ENCODE measurements at places on chromosomes 6 and 20.
A peak's percentile ranks its signal among the peaks of the same experiment; 100 is the strongest.

DNA sequence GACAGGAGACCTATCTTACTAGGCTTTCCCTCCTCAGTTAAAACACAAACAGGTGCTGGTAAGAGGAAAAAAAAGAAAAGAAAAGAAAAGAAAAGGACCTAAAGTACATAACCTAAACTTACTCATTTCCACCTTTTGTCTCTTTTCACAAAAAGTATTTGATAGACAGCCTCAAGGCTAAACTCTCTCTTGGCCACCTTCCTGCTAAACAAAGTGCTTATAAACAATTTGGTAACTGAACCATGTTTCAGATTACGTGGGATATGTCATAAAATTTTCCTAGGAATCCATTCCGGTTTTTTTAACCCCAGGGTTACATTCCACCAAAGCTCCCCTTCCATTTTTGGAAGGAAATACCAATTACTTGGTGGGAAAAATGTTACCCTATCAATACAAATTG is 109.0 kb downstream of the PRND start:
- no peaks in the 10 kb centered on the region for H3K27me3 ChIP-seq
- no peak overlapping the region for H3K4me3 ChIP-seq
- H3K27ac ChIP-seq: no peak overlapping the region

DNA sequence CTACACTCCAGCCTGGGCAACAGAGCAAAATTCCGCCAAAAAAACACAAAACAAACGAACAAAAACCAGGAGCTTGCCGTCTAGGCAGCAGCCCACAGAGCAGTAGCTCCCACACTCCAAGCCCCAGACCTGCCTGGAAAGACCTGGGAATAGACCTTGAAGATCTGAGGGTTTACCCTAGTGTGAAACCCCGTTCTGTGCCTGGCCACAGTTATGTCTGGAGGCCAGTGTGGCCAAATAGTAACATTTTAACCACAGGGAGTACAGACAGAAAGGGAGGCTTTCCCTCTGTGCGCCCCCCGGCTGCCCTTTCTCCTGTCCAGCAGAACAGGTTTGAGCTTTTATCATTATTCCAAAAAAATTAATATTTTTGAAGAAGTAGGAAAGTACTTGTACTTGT is 172.4 kb downstream of the QKI start:
- no peak overlapping the region for H3K4me3 ChIP-seq
- H3K27me3 ChIP-seq: no peaks in the 10 kb centered on the region
- H3K4me1 ChIP-seq: no peaks in the 10 kb centered on the region
- no peaks in the 10 kb centered on the region for H3K36me3 ChIP-seq
- H3K27ac ChIP-seq: no peak overlapping the region

- H3K36me3 ChIP-seq: no peaks in the 10 kb centered on the region
- H3K27me3 ChIP-seq: no peaks in the 10 kb centered on the region
- H3K4me3 ChIP-seq: no peak overlapping the region
Measured at GRCh38 chr6:36692861-36693702, 4.5 kb upstream of the RAB44 start.

DNA sequence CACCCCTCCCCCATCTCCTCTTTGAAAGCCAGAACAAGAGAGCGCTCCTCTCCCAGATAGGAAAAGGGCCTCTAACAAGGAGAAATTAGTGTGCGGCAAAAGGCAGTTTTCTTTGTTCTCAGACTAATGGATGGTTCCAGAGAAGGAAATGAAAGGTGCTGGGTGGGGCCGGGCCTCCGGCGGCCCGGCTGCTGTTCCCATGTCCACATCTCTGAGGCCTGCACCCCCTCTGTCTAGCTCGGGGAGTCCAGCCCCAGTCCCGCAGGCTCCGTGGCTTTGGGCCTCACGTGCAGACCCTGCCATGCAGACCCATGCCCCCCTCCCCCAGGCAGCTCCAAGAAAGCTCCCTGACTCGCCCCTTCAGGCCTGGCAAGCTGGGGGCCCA is 35.8 kb upstream of the MRGBP start:
- no peaks in the 10 kb centered on the region for H3K27me3 ChIP-seq
- no peaks in the 10 kb centered on the region for H3K4me1 ChIP-seq
- no peaks in the 10 kb centered on the region for H3K36me3 ChIP-seq
- no peak overlapping the region for H3K4me3 ChIP-seq
- no peak for DNase-seq

DNA sequence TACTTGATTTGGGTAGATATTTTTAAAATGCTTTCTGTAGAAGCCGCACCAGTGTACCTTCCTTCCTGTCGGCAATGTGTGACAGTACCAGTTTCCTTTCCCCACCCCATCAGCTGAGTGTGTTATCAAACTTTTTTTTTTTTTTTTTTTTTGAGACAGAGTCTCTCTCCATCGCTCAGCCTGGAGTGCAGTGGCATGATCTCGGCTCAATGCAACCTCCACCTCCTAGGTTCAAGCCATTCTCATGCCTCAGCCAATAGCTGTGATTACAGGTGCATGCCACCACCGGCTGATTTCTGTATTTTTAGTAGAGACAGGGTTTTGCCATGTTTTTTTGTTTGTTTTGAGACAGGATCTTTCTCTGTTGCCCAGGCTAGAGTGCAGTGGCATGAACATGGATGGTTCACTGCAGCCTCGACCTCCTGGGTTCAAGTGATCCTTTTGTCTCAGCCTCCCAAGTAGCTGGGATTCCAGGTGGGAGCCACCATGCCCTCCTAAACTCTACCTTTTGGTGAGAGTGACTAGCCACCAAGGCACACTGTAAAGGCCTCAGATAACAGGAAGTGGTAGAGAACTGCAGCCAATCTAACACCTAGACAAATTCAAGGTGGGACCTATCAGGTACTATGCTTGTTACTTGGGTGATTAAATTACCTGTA is 26.5 kb upstream of the ZBTB22 start:
- peak overlapping the region; percentile 77 for H3K27ac ChIP-seq
- H3K4me3 ChIP-seq: peak overlapping the region; percentile 65
- peaks cover 35% of the 10 kb centered on the region for H3K4me1 ChIP-seq
- H3K36me3 ChIP-seq: no peaks in the 10 kb centered on the region
- DNase-seq: peak; percentile 52

DNA sequence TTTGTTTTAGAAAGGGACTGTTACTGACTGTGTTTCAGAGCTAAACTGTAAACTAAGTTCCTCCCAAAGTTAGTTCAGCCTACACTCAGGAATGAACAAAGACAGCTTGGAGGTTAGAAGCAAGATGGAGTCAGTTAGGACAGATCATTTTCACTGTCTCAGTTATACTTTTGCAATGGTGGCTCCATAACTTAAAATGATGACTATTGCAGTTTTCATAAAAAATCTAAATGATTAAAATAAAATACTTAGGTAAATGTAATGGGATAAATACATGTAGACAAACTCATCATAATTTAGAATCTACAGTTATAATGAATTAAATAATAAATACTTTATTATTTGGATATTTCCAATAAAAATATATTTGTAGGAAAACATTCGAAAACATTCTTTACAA is 590.6 kb downstream of the EPHA7 start:
- no peak overlapping the region for H3K4me3 ChIP-seq
- no peak overlapping the region for H3K27ac ChIP-seq
- H3K36me3 ChIP-seq: no peaks in the 10 kb centered on the region
- no peaks in the 10 kb centered on the region for H3K27me3 ChIP-seq

- no peaks in the 10 kb centered on the region for H3K36me3 ChIP-seq
- H3K27ac ChIP-seq: no peak overlapping the region
- no peak for DNase-seq
Measured at GRCh38 chr6:108667993-108668392, 107.3 kb downstream of the FOXO3 start.

GRCh38 chr20:38790200-38791053 is 15.1 kb upstream of the PPP1R16B start:
- DNase-seq: peak; percentile 37
- no peaks in the 10 kb centered on the region for H3K27me3 ChIP-seq
- no peaks in the 10 kb centered on the region for H3K36me3 ChIP-seq
- H3K4me1 ChIP-seq: peaks cover 5% of the 10 kb centered on the region

DNA sequence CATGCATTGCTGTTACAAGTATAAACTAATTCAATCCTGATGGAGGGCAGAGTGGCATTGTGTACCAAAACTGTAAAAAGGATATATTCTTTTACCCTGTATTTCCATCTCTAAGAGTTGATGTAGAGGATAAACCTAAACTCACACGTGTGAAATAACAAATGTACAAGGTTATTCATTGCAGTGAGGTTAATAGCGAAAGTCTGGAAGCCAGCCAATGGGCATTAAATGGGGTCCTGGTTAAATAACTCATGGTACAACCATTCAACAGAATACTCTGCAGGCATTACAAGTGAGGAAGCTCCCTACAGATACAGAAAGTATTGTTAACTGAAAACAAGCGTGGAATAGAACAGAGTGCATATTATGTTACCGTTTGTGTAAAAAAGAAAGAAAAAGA is 56.9 kb downstream of the BCAS1 start:
- H3K4me3 ChIP-seq: no peak overlapping the region
- no peaks in the 10 kb centered on the region for H3K27me3 ChIP-seq
- DNase-seq: no peak
- no peak overlapping the region for H3K27ac ChIP-seq

GRCh38 chr6:108902382-108902792 is 54.2 kb downstream of the ARMC2 start:
- H3K36me3 ChIP-seq: no peaks in the 10 kb centered on the region
- DNase-seq: no peak
- H3K27me3 ChIP-seq: no peaks in the 10 kb centered on the region
- H3K27ac ChIP-seq: no peak overlapping the region
- no peak overlapping the region for H3K4me3 ChIP-seq
- H3K4me1 ChIP-seq: peaks cover 37% of the 10 kb centered on the region

DNA sequence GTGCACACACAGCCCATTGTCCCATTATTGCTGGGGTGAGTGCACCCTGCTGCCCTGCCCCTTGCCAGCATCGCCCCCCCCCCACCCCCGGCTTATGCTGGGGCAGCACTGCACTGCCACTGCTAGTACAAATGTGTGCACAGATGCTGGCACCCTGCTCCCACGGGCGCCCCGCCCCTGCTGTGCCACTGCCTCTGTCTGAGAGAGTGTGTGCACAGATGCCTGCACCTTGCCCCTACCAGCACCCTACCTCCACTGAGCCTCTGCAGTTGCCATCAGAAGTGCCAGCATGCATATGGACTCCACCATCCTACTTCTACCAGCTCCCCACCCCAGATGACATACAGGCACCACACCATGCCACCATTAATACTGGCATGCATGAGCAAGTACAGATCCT is 454.6 kb upstream of the KHDRBS2 start:
- no peak overlapping the region for H3K27ac ChIP-seq
- H3K4me3 ChIP-seq: no peak overlapping the region
- H3K36me3 ChIP-seq: no peaks in the 10 kb centered on the region
- no peak for DNase-seq

- H3K27ac ChIP-seq: no peak overlapping the region
- no peak overlapping the region for H3K4me3 ChIP-seq
- no peaks in the 10 kb centered on the region for H3K36me3 ChIP-seq
- no peak for DNase-seq
- H3K27me3 ChIP-seq: no peaks in the 10 kb centered on the region
Measured at GRCh38 chr20:10381477-10381876, 52.5 kb downstream of the MKKS start.

GRCh38 chr20:38941726-38942389 is 15.6 kb downstream of the FAM83D start:
- H3K36me3 ChIP-seq: no peaks in the 10 kb centered on the region
- DNase-seq: no peak
- H3K4me1 ChIP-seq: no peaks in the 10 kb centered on the region
- H3K27ac ChIP-seq: no peak overlapping the region
- H3K4me3 ChIP-seq: no peak overlapping the region

GRCh38 chr6:88477413-88477812 is 311.3 kb upstream of the CNR1 start:
- no peaks in the 10 kb centered on the region for H3K4me1 ChIP-seq
- H3K4me3 ChIP-seq: no peak overlapping the region
- no peak for DNase-seq
- H3K27ac ChIP-seq: no peak overlapping the region
- H3K27me3 ChIP-seq: no peaks in the 10 kb centered on the region
- no peaks in the 10 kb centered on the region for H3K36me3 ChIP-seq

DNA sequence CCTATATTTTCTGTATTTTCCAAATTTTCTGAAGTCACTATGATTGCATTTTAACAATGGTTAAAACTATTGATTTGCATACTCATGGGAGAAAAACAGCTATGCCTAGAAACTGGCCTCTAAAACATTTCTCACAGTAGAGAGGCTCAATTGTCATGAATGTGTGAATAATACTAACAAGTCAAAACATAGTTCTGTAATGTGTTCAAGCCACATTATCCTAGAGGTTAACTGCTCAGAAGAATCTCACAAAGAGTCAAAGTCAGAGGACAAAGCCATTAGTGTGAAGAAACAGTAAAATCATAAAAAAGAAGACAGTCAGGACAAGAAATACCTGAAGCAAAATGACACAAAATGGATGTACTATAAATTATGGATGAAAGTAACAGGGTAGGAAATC is 12.5 kb upstream of the ALDH8A1 start:
- H3K4me3 ChIP-seq: no peak overlapping the region
- H3K4me1 ChIP-seq: no peaks in the 10 kb centered on the region
- H3K27me3 ChIP-seq: no peaks in the 10 kb centered on the region
- H3K27ac ChIP-seq: no peak overlapping the region
- H3K36me3 ChIP-seq: peaks cover 23% of the 10 kb centered on the region

GRCh38 chr6:21522143-21522747 is 71.3 kb upstream of the SOX4 start:
- DNase-seq: no peak
- H3K27me3 ChIP-seq: no peaks in the 10 kb centered on the region
- no peak overlapping the region for H3K27ac ChIP-seq
- no peaks in the 10 kb centered on the region for H3K4me1 ChIP-seq
- H3K4me3 ChIP-seq: no peak overlapping the region

DNA sequence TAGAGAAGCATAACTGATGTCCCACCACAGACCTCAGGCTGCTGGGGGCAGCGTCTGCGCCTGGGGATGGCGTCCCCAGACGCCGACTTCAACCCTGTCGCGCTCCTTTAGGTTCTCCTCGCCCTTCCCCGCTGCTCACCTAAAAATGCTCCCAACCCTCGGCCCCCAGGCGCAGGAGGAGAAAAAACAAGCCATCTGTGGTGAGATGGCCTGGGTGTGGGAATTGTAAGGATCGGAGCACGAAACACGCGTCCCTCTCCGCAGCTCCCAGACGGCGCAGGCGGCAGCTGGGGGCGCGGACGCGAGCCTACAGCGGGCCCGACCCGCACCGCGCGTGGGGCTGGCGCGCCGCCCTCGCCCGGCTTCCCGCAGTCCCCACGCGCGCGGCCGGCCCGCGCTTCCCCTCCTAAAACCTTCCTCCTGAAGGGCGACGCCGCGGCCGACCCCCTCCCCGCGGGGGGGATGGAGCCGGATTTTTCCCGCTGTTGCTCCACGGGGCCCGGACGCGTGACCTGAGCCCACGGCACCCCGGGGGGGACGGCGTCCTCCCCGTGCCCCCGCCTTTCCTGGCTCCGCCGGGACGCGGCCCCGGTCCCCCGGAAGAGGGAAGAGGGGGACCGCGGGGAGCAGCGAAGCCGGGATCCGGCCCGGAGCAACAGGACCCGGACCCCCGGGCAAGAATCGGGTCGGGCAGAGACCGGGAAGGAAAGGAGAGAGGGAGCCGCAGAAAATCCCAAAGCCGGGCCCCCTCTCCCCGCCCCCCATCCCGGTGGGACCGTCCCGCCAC is 611 bp downstream of the EPB41L2 start:
- no peak for DNase-seq
- no peaks in the 10 kb centered on the region for H3K36me3 ChIP-seq
- H3K4me1 ChIP-seq: peaks cover 14% of the 10 kb centered on the region
- no peaks in the 10 kb centered on the region for H3K27me3 ChIP-seq

- H3K36me3 ChIP-seq: no peaks in the 10 kb centered on the region
- no peak overlapping the region for H3K4me3 ChIP-seq
- no peaks in the 10 kb centered on the region for H3K27me3 ChIP-seq
- no peaks in the 10 kb centered on the region for H3K4me1 ChIP-seq
- DNase-seq: no peak
- H3K27ac ChIP-seq: no peak overlapping the region
Measured at GRCh38 chr20:20139403-20139802, 87.1 kb downstream of the CFAP61 start.

All from CD8-positive, alpha-beta memory T cell (primary cell).